ENCODE measurements at places on chromosomes 6 and 20.

DNA sequence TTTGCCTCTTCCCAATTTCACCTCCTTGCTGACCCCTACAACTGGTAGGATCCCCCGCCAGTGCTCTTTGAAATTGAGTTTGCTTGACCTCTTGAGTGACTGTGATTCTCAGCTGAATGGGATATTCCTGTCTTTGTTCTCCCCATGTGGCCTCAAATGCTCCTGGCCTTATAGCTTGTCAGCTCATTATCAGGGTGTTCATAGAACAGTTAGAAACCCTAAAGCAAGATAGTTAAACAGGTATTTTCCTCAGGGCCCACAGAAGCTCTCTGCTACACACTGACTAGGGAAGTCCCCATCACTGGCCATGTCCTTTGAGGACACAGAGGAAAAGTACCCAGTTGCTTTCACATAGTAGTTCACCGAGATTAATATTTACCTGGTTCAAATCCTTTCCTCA is 211.5 kb upstream of the DTNBP1 start:
- DNase-seq: no peak

GRCh38 chr20:33664762-33665144 is 2.0 kb upstream of the ACTL10 start:
- DNase-seq: no peak

DNA sequence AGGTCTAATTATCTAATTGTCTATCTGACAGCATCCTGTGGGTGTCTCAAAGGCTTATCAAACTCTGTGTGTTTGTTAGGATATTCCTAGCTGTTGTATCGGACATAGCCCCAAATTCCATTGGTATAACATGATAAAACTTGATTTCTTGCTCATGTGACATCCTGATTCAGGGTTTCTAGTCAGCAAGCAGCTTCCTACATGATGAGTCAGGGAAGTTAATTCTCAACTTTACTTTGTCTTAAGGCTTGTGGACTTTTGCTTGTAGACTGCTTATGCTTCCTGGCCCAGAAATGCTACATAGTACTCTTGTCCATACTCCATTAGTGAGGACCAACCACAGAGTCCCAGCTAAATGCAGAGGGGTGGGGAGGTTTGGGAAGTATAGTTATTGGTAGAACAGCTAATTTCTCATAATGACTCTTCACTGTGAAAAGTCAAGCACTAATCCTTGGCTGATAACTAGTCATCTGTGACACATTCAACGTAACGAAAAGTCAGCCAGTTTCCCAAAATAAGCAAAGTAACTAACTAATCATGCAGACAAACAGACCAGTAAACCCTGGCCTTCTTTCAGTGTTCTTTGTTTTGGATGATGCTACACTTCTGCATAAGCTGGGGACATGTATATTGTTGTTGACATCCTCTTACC is 25.8 kb downstream of the NKAIN2 start:
- no peak for DNase-seq

- no peak for DNase-seq
Observed at GRCh38 chr6:77424761-77425160, 38.5 kb downstream of the HTR1B start.

DNA sequence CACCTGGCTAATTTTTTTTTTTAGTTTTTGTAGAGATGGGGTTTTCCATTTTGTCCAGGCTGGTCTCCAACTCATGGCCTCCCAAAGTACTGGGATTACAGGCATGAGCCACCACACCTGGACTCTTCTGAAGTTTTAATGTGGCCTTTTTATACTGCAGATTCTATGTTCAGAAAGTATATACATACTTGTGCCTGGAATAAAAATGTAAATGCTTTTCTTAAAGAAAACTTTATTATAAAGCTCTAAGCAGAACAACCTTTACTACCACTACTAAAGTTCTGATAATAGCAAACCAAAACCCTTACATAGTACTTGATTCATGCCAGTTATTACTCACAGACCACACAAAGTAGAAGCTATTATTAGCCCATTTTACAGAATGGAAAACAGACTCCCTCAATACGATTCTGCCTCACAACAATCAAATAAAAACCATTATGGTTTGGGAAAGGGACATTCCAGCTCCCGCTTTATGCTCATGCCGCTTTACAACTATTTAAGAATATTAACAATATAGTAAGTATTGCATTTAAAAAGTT is 5.3 kb downstream of the PHIP start:
- no peak for DNase-seq

DNA sequence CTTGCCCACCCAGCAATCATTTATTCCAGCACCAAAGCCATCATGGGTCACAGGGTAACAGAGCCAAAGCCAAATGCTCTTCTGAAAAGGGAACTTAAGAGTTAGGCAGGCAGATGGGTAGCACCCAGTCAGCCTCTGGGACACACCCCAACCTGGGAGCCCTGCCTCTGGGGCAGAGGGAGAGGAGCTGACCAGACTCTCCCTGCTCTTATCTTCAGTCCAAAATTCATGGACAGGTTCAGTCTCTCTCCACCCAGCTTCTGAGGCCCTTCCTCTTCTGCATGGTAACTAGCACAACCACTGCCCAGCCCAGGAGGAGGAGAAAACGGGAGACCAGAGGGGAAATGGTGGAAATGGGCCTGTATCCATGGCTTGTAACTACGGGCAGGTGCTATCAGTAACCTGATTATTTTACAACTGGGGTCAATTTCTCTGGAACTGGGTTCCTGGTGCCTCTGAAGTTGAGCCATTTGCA is 105.4 kb downstream of the NOL4L start:
- DNase-seq: no peak

GRCh38 chr6:28789553-28790083 is 134.2 kb downstream of the TRIM27 start:
- DNase-seq: no peak

DNA sequence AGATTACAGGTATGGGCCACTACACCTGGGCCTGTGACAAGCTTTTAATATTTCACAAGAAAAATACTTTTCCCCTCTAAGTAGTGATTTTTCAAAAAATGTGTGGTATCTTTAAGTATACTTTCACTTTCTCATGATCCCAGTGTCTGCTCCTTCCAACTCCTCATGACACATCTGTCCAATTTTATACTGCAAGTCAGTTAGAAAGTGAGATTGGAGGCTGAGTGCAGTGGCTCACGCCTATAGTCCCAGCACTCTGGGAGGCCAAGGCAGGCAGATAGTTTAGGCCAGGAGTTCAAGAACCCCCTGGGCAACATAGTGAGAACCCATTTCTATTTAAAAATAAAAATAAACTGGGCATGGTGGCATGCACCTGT is 20.2 kb downstream of the PIM1 start:
- no peak for DNase-seq

- DNase-seq: no peak
Observed at GRCh38 chr20:23507346-23507745, 16.4 kb downstream of the CST8 start.

GRCh38 chr20:48621376-48622078 is 206.3 kb downstream of the PREX1 start:
- DNase-seq: no peak

DNA sequence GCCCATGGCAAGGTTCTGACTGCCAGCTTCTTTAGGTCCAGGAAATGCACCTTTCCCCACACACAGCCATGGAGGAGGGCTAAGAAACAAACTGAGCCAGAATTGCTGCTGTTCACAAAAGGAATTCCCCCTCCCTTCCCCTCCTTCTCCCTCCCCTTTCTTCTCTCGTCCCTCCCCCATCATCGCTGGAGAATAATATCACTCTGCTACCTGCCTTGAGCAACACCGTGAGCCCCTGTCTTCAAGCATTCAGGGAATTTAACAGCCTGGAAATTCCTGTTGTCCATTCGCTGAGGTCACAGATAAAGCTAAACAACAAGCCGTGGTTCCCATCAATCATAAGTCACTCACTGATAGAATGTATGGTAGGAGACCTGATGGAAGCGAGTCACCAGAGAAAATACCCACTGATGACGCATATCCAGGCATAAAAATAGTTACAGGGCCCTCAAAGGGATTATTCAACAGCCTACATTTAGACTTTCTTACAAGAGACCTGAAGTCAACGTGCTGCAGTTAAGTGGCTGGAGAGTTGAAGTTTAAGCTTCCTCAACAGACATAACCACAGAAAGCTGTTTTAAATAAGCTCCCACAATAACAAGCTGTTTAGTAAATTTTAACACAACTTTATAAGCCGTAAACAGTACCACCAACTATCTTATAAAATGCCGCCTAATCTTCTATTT is 59.7 kb downstream of the HIVEP2 start:
- no peak for DNase-seq

- DNase-seq: no peak
Observed at GRCh38 chr6:56999049-56999448, 44.1 kb downstream of the BEND6 start.

DNA sequence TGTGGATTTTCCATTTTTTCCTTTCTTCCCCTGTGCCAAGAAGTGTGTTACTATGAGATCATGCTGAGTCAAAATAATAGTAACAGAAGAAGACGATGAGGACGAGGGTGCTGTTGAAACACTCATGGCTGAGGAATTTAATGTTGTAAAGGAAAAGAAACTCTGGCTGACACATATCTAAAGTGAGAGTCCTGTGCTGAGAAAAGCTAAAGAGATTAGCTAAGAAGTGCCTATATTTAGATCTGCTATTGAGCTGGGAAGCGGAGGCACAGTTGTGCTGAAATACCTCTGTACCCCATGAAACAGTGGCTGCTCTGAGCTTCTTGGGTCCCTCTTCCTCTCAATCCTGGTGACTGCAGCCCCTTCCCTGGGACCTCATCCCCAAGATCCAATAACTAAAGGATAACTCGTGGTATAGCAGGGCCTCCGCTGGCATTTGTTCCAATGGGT is 1.1 kb upstream of the SYTL3 start:
- no peak for DNase-seq

All from GM19239 (cell line).